ENCODE measurements at places on chromosomes 7 and 10.

- ATAC-seq = peak; percentile 84
Measured at GRCh38 chr7:134527979-134528371, 608 bp downstream of the AKR1B10 start.

DNA sequence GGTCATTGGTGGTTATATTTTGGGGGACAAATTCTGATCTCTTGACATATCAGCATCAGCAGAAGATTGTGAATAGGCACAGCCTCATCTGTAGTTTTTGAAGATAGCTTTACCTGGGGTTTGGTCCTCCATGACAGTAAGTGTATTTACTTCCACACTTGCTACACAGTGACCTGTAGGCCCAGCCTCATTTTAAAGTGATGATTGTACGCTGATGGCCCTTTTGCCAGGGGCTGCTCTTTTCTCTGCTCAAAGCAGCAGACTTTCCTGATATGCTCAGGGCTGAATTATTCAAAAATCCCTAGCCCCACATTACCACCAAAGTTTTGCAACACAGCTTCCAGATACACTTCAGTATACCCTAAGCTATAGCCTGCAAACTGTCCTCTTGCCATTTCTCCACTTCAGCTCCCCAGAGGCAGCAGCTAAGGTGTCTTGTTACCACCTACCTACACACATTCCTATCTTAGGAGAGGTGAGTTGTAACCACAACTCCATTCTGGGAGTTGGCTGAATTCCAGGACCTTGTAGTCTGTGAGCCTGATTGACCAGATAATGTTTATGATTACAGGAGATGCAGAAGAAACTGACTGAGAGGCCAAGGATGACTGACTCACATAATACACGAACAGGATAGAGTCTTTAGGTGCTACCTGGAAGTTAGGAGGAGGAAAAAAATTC is 6.0 kb downstream of the ASB4 start:
- ATAC-seq = peak; percentile 48

DNA sequence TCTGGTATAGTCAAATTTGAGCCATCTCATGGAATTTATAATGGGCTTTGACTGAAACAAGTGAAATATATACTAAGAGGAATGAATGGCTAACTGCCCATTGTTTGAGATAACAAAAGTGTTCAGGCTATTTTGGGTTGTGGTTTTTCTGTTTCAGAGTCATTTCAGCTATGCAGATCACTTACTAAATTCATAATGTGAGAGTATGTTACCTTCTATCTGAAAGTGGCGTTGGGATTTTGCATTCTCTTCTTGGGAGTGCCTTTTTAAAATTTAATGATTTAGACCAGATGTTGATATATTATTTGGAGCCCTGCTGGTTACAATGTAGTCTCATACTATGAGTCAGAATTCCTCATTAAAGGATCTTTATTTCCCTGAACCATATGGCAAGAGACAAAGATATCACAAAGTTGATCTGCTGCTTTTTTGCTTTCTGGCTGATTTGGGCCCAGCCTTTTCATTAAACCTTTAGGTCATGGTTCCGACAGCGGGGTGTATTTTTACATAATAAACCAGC is 10.4 kb downstream of the VCL start:
- peak; percentile 71 for ATAC-seq

- ATAC-seq = no peak
Measured at GRCh38 chr10:26211781-26212444, 4.7 kb upstream of the GAD2 start.

DNA sequence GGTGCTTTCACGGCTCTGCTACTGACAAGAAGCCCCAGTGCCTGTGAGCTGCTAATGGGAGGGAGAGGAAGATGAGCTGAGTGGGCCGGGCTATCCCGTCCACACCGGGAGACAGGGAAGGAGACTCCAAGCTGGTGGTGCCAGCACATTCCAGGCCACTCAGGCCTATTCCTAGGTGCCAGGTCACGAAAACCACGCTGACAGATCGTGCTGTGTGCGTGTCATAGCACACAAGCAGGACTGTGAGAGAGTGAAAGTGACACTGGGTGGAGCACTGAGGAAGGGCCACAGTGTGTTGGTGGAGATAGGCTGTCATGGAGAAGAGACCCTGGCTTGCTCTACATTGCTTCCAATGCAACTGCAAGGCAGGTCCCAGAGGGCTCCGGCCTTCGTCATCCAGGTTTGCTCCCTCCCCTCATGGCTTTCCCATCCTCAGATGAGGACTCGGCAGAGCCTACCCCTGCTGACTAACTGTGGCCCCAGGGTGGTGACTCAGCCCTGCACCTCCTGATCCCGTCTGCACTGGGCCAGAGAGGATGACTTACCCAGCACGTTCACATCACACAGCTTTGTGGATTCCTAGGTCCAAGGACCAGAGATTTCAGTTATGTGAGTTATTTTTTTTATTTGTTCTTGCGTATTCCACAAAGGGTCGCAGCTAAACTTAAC is 167.3 kb downstream of the EGFR start:
- peak; percentile 83 for ATAC-seq

- ATAC-seq = peak; percentile 88
Measured at GRCh38 chr10:110399106-110399964, 94.6 kb upstream of the SMNDC1 start.

GRCh38 chr10:49054753-49055152 is 60.6 kb downstream of the VSTM4 start:
- ATAC-seq = no peak

GRCh38 chr7:144796919-144797318 is 38.9 kb downstream of the TPK1 start:
- no peak for ATAC-seq

DNA sequence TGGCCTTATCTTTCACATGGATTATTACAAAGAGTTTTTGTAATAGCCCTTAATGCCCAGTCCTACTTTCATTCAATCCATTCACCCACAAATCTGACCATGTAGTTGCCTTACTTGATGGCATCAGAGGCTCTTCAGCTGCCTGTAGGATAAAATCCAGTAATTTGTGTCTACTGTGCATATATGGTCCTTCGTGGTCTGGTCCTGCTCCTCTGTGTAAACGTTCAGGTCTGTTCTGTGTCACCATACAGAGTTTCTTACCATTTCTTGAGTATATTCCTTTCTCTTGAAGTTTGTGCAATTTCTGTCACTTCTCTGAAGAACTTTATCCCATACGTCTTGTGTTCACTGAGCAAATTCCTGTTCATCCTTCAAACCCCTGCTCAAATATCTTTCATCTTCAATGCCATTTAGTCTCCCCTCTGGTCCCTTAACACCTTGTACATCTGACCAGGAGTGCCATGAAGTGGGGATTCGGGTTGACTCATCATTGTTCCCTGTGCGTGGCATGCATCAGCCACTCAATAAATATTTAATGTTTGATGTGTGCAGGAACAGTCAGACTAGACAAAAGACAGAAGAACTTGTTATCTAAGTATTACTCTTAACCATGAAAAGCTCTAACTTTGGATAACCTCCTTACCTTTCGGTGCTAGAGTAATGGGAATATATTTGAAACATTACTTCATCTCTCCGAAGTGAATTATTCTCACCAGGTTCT is 98.6 kb upstream of the RPA3 start:
- ATAC-seq = no peak
